Stimulated activated CD8-positive, alpha-beta memory T cell treated with anti-CD3 and anti-CD28 coated beads, Interleukin-2, amount 100 ng/mL, for 48 hours (primary cell): ENCODE measurements at places on chromosomes 3 and 15.
A peak's percentile ranks its signal among the peaks of the same experiment; 100 is the strongest.

- no peak for DNase-seq
These were observed 107.4 kb upstream of the SLC4A7 start for GRCh38 chr3:27591312-27592210.

- no peak for DNase-seq
These were observed 319.3 kb upstream of the SATB1 start for GRCh38 chr3:18744472-18744871.

- DNase-seq: no peak
These were observed 110.9 kb downstream of the EDEM1 start for GRCh38 chr3:5298453-5298852.

- no peak for DNase-seq
These were observed 119.0 kb downstream of the BBX start for GRCh38 chr3:107641572-107642307.

DNA sequence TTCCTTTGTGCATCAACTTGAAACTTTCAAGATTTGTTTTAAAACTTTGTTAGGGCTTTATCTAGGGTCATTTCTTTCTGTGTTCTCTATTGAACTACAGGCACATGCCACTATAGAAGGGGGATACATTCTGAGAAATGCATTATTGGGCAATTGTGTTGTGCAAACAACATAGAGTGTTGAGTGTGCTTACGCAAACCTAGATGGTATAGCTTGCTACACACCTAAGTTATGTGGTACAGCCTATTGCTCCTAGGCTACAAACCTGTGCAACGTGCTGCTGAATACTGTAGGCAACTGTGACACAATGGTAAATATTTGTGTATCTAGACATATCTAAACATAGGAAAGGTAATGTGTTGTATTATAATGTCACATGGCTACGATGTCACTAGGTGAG, 33.0 kb upstream of the KLF13 start:
- DNase-seq: no peak

- no peak for DNase-seq
These were observed 33.0 kb upstream of the HHATL start for GRCh38 chr3:42735615-42736014.

DNA sequence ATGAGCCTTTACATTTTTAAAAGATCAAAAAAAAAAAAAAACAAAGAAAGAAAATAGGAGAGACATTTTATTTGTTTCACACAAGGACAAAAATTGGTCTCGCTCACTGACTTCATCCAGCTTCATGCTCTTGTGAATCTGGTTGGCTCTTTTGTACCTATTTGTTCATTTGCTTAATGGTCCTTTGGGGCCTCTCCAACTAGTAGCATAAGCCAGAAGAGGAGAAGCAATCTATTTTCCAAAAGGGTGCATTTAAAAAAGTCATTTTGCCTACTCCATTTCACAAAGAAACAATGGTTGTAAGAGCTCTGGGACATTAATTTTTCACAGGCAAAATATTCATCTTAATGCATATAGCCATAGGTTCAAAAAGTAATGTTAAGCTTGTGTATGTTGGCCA, 168.3 kb upstream of the ADAMTS9 start:
- no peak for DNase-seq

- no peak for DNase-seq
These were observed 19.8 kb downstream of the LARP6 start for GRCh38 chr15:70833861-70834765.

DNA sequence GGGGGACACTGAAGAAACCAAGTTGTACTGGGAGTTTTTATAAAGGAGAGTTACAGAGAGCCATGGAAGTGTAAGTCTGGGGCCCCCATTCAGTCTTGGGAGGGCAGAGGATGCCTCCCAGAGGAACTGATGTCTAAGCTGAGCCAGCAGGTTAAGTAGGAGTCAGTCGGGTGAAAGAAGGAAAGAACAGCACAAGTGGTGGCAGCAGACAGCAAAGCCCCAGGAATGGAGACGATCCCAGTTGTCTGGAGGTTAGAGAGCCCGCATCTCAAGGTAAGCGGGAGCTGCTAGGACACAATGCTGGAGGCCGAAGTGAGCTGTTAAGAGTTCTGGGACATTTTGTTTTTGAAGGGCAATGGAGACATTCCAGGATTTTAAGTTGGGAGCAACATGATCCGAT, 88.8 kb downstream of the TAMM41 start:
- DNase-seq: no peak

DNA sequence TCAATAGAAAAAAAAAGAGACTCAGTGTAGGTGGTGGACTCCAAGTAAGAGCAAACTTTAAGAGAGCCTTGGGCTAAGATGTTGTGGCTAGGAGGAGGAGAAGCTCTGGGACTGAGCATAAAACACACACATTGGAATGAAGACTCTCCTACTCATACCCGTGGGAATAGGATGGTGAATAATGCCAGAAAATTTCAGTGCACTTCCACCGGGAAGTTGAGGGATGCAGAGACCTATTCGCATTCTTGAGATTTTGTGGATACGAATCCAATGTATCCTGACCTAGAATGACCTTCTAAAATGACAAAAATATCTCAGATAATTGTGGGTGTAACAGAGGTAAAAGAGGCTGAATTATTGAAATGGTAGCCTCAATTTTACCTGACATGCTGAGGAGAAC, 388.7 kb upstream of the SGO1 start:
- no peak for DNase-seq

GRCh38 chr3:24316887-24317383, 177.7 kb downstream of the THRB start:
- DNase-seq: no peak

DNA sequence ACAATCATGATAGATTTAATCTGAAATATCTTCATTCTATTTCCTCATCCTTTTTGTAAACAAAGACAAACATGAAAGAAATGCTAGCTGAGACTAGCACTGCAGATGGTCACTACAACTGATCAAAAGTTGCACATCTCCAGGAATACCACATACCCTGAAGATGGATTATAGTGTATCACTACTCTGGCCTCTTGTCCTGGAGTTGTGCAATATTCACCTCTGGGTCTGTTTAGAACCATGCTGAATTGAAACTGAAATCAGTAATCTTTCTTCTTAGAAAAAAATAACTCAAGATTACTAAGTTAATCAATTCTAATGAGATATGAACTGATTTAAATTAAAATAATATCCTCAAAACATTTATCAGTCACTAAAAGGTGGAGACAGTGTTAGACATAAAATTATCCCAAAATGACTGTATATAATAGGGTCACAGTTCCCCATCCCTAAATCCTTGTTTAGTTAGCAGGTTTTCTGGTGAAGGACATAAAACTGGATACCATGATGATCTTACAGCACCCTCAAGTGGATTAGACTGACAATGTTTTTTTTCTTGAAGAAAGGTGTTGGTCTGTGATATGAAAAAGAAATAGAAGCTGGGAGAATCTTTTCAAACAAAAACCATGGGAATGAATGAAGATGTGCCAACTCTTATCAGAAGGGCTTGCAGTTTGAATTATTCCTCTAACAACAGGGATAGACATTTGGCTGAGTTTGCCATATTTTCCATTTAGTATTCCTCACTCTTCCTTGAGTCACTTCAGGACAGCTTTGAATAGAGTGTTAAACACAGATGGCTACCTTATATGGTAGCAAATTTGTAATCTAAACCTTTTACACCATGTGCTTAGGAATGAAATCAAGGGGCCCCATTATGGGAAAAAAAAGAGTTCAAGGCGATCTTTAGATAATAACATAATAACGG, 7.1 kb upstream of the TTC14 start:
- no peak for DNase-seq

- no peak for DNase-seq
These were observed 13.3 kb upstream of the DRD3 start for GRCh38 chr3:114192136-114192535.

DNA sequence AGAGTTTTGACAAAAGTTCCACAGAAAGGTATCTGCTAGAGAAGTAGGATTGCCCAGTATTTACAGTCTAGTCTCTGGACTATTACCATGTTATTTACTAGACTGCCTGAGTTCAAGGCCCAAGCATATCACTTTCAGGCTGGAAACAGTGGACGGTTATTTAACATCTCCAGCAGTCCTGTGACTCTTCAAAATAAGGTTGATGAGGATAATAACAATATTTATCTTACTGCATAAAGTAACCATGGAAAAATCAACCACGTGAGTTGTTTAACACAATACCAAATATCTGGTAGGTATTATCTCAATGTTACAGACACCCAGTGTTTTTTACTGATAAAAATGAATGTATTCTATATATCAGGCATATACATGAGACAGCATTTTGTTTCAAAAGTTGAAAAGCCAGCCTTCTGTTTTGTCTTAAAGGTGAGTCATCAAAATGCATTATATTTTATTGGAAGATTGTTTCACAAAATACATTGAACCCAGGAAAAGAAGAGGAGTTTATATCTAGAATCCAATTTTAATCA, 535.8 kb downstream of the TBL1XR1 start:
- DNase-seq: no peak

- DNase-seq: no peak
These were observed 557.3 kb upstream of the KCNMB2 start for GRCh38 chr3:177978946-177979345.

DNA sequence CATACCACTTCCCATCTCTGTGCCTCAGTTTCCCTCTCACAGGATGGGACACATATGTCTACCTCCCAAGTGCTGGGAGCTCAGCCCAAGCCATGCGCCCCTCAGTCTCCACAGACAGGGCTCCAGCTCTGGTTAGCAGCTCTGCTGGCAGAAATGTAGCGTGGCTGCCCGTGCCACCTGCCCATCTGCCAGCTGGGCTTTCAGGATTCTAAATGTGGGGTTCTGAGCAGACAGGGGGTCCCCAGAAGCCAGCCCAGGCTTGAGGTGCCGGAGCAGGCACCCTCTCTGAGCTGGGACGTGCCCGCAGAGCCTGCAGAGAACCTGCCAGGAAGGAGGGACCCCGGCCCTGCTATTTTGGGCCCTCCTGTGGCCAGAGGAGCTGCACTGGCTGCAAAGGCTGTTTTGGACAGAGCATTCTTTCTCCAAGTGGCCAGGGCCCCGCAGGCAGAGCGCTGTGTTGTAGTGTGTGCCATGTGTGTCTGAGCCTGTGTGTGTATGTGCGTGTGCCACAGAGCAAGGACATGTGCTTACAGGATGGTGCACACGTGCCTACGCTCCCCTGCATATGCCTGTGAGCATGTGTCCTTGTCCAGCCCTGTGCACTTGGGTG, 31.7 kb downstream of the PSTPIP1 start:
- DNase-seq: no peak

- no peak for DNase-seq
These were observed 84.5 kb upstream of the FNDC3B start for GRCh38 chr3:171954690-171955383.

DNA sequence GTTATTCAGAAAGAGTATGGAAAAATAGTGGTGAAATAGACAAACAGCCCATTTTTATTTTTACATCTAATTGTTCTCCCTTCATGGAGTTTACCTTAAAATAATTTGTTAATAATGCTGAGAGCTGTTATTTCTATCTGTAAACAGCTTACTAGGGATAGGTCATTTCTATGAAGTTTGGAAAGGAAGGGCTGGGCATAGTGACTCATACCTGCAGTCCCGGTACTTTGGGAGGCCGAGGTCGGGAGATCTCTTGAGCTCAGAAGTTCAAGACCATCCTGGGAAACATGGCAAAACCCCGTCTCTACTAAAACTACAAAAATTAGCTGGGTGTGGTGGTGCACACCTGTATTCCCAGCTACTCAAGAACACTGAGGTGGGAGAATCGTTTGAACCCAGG, 624.3 kb upstream of the LMCD1 start:
- no peak for DNase-seq

GRCh38 chr15:29268706-29269484, 727 bp downstream of the NSMCE3 start:
- DNase-seq: peak; percentile 30

DNA sequence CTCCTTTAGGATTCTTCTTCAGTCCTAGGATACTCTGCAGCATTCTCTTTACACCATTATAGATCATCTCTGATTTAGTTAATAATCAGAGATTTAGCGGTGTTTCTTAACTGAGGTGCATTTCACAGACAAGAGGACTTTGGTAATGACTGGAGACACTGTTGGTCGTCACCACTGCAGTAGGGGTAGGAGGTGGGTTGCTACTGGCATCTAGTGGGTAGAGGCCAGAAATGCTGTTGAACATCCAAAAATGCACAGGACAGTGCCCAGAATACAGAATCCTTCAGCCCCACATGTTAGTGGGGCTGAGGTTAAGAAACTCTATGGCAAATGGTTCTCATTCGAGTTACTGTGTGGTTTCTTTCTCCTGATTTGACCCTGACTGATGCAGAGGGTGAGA, 80.4 kb upstream of the LMCD1 start:
- no peak for DNase-seq

DNA sequence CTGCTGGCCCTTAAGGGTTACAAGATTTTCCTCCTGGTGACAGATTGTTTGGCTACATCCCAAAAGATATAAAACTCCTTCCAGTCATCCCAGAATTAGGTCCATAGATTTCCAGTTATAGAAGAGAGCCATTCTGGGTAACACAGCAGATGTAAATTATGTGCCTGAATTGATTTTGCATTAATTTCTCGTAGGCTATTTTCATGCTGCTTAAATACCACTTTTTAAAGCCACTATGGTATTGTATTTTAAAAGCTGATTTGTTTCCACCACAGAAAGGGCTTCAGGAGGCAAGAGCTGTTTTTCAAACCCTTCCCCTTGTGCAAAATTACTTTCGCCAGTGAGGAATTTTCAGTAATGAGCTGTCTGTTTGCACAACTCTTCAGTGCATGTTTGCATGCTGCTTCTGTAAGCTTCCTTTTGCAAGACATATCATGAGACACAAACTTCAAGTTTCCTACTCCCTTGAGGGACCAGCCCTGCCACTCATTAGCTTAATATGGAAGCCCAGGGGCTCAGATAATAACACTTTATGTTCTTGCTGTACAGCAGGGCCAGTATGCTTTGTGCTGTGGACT, 105.4 kb upstream of the TNIK start:
- DNase-seq: no peak

- DNase-seq: no peak
These were observed 203.7 kb upstream of the TLE3 start for GRCh38 chr15:70301396-70301795.

DNA sequence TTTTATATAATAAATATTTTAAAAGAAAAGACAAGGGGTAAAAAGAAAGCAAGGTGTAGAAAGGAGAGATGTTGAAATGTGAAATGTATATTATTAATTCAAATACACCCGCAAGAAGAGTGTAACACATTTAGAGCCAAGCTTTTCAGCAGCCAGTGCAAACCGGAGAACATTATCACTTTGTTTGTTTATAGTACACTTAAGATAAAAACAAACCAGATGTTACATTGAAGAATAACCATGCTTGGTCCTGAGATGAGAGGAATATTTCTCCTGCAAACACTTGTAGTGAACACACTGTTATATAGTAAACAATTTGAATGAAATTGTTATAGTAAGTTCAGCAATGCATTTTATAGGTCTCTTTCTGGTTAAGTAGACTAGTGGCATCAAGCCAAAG, 1441.5 kb downstream of the OTOL1 start:
- DNase-seq: no peak
